ENCODE measurements at places on chromosomes 4 and X.

DNA sequence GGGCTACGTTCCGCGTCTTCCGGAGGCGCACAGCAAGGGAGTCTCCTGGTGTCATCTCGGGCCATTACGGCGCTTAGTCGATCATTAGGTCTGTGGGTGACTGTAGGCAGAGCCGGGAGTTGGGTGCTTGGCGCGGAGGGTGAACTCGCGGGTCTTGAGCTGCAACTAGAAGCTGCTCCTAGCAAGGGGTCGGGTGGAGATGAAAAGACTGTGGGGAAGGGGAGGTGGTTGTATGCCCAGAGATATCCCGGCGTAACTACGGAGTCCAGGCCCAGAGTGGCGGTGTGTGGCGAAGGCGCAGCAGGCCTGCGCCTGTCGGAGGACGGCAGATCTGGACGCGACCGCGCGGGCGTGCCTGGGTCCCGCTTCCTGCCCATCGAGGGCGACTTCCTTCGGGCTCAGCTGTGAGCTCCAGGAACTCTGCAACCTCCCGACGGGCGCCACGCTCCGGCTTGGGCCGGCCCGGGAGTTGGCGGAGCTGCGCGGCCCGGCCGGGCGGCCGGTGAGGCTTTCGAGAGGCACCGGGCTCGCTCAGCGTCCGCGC is 2.7 kb upstream of the NKX3-2 start:
- no peak for DNase-seq

DNA sequence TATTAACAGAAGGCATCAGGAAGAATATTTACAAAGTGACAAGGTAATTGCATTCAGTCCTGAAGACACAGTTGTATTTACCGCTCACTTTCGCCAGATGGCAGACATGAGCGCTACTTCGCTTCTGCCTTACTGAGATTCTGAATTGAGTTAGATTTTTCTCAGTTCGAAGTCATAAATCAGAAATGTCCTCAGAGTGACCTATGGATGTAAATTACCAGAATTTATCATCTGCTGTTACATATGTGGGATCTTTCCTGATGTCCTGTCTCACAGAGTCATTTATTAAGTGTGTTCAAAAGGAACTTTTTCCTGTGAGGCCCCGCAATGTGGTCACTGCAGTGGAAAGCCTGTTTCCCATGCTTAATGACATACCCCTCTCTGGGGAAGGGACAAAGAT is 97.3 kb upstream of the DCLK2 start:
- no peak for DNase-seq

GRCh38 chrX:69510137-69510715 is 6.1 kb downstream of the NALF2 start:
- DNase-seq: no peak

GRCh38 chrX:150508451-150509367 is 59.7 kb upstream of the MTM1 start:
- DNase-seq: no peak

DNA sequence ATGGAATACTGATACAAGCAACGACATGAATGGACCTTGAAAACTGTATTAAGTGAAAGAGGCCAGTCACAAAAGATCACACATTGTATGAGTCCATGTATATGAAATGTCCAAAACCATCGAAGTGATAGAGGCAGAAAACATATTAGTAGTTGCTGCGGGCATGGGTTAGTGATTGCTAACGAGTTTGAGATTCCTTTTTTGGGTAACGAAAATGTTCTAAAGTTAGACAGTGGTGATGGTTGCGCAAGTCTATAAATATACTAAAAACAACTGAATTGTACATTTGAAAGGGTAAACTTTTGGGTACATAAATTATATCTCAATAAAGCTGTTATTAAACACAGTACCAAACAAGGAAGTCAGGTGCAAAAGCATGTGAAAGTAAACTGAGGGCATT is 234.5 kb downstream of the FBXW7 start:
- no peak for DNase-seq
